ENCODE measurements at places on chromosomes 5 and 9. TPM values are rescaled to one million over a fixed set of nuclear protein-coding genes. Genes with fewer than 3 reads are reported as not detected.

DNA sequence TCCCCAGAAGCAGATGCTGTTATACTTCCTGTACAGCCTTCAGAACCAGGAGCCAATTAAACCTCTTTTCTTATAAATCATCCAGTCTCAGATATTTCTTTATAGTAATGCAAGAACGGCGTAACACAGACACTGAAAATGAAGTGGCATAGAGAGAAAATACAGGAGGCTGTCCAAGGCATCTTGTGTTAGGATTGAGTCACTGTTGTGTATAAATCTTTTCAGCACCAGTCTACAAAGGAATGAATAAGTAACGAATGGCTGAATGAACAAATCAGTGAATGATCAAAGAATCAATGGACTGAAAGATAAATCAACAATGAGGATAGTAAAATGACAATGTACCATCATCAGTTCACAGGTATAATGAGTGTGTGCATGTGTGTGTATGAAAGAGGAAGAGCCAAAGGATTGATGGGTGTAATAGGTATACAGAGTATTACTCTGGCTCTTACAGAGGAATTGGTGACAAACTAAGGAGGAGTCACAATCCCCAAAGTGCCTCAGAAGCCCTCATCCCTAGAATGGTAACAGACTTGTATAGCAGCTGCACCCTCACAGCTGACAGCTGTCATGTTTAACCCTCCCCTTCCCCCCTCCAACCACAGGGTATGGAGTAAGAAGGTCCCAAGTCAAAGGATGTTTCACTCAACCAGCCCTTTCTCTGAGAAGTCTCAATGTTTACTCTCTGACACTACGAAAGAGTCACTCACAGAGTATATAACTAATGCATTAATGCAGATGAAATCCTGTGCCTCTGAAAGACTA, 29.8 kb upstream of the MIER3 start:
- no peaks in the 10 kb centered on the region for H3K4me1 ChIP-seq
- no peak overlapping the region for H3K27ac ChIP-seq
- no peaks in the 10 kb centered on the region for H3K27me3 ChIP-seq
- H3K4me3 ChIP-seq = no peak overlapping the region
- DNase-seq = no peak

- no peak for DNase-seq
- no peak overlapping the region for H3K27ac ChIP-seq
- H3K27me3 ChIP-seq = peaks cover 10% of the 10 kb centered on the region
These were observed 4.4 kb upstream of the BASP1 start for GRCh38 chr5:17212996-17213395.

AQP7 gene
- total RNA-seq = 0.33 TPM

DNA sequence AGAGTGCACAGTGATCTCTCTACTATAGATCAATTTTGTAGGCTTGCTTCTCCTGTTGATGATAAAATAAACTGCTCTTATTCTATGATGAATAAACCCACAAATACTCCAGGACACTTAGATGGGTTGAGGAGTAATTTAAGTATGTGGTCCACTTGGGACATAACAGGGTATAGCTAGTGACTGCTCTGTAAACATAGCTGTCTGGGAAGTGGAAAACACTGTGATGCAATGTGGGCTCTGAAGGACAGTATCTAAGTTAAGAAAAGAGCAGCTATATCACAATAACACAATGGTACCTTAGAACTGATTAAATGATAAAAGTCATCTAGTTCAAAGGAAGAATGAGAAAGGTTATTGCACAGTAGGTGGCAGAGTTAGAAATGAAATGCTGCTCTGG, 294.3 kb upstream of the HAPLN1 start:
- no peak overlapping the region for H3K27ac ChIP-seq
- no peaks in the 10 kb centered on the region for H3K27me3 ChIP-seq
- DNase-seq = no peak
- no peaks in the 10 kb centered on the region for H3K36me3 ChIP-seq
- H3K4me1 ChIP-seq = no peaks in the 10 kb centered on the region

- no peaks in the 10 kb centered on the region for H3K4me1 ChIP-seq
- DNase-seq = no peak
- no peak overlapping the region for H3K27ac ChIP-seq
- H3K27me3 ChIP-seq = no peaks in the 10 kb centered on the region
These were observed 73.0 kb upstream of the SNX2 start for GRCh38 chr5:122701640-122702523.

- no peaks in the 10 kb centered on the region for H3K27me3 ChIP-seq
- H3K36me3 ChIP-seq = no peaks in the 10 kb centered on the region
These were observed 180.5 kb upstream of the CLINT1 start for GRCh38 chr5:158039441-158039840.

Measured in esophagus muscularis mucosa (tissue), 4 donors.